ENCODE measurements at places on chromosomes 7 and 10. TPM values are rescaled to one million over a fixed set of nuclear protein-coding genes. Genes with fewer than 3 reads are reported as not detected.

The MYH16 gene
- 0.06 TPM for polyA plus RNA-seq

The HOXA6 gene
- polyA plus RNA-seq: 24.4 TPM

The RTKN2 gene
- 10.2 TPM for polyA plus RNA-seq

The PTER gene
- polyA plus RNA-seq: 25.1 TPM

The TAS2R41 gene
- not detected for polyA plus RNA-seq

The SLC18A3 gene
- not detected for polyA plus RNA-seq

The ASB4 gene
- polyA plus RNA-seq: 0.15 TPM

The CALHM1 gene
- polyA plus RNA-seq: 0.07 TPM

The ITGB8 gene
- 40.6 TPM for polyA plus RNA-seq

The SPACDR gene
- polyA plus RNA-seq: 0.82 TPM

The ZNF32 gene
- polyA plus RNA-seq: 78.0 TPM

The NPC1L1 gene
- polyA plus RNA-seq: 2.5 TPM

The ZNF425 gene
- 9.2 TPM for polyA plus RNA-seq

The LIPF gene
- polyA plus RNA-seq: 0.18 TPM

The PTF1A gene
- not detected for polyA plus RNA-seq

The LRRC18 gene
- 0.22 TPM for polyA plus RNA-seq

The TUBGCP2 gene
- polyA plus RNA-seq: 53.6 TPM

The SERPINE1 gene
- 0.89 TPM for polyA plus RNA-seq

The UTF1 gene
- polyA plus RNA-seq: not detected

The SPDYE3 gene
- 6.8 TPM for polyA plus RNA-seq

The C10orf53 gene
- polyA plus RNA-seq: 0.13 TPM

The PROSER2 gene
- polyA plus RNA-seq: 4.7 TPM

The UPK3B gene
- polyA plus RNA-seq: 0.17 TPM

The SFTPA2 gene
- polyA plus RNA-seq: not detected

The TTYH3 gene
- polyA plus RNA-seq: 65.8 TPM

The GPR141 gene
- polyA plus RNA-seq: 0.42 TPM

The C10orf105 gene
- 0.04 TPM for polyA plus RNA-seq

The GTF2IRD1 gene
- 55.1 TPM for polyA plus RNA-seq

The EPDR1 gene
- polyA plus RNA-seq: 16.1 TPM

Data from right renal cortex interstitium (tissue), 3 donors.